ACHN (cell line): ENCODE measurements at places on chromosomes 7 and 10.

DNA sequence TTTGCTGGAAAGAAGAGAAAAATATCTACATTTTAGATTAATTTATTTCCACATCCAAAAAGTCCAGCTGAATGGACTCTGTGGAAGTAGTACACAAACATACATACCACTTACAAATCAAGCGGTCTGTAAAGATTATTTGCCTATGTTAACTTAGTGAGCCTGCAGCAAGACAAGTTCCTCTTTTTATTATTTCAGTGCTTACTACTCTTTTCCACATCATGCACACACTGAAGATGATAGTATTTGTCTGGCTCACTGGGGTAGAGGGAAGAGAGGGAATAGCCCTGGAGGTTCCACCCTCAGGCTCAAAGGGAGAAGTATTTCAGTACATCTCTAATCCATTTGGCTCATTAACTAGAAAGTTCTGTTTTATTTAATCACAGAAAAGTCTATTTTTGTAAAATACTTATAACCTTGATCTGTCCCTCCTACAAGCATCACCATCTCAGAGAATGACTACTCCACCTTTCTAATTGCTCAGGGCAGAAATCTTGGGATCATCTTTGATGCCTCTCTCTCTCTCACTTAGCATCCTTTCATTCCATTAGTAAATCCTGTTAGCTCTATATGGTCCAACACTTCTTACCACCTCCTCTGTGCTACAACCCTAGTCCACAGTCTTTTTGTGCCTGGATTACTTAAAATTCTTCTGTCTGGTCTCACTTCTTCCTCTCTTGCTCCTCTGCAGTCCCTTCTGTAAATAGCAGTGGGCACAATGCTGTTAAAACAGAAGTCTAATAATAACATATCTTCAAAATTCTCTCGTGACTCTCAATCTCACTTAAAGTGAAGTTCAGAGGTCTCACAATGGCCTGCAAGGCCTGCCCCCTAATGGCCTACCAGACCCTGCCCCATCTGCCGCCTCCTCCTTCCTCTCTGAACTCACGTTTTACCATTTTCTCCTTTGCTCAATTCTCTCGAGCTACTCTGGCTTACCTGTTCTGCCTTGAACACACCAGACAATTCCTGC lies 64.3 kb upstream of the CCDC6 start:
- DNase-seq = no peak

- DNase-seq = peak; percentile 84
Measured at GRCh38 chr7:121547544-121548092, 151.5 kb upstream of the FAM3C start.

- no peak for DNase-seq
Measured at GRCh38 chr10:12406764-12407400, 57.5 kb downstream of the CAMK1D start.

DNA sequence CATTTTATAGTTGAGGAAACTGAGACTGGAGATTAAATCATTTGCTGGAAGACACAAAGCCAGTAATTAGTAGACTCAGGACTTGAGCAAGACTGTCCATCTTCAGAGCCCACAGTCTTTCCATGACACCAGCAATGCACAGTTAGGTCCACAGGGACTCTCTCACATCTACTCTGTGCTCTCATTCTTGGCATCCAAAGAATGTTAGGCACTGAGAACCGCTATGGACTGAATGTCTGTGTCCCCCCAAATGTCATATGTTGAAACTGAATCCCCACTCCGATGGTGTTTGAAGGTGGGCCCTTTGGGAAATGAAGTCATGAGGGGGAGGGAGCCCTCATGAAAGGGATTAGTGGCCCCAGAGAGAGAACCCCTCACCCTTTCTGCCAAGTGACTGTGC lies 100.6 kb downstream of the LANCL2 start:
- no peak for DNase-seq

DNA sequence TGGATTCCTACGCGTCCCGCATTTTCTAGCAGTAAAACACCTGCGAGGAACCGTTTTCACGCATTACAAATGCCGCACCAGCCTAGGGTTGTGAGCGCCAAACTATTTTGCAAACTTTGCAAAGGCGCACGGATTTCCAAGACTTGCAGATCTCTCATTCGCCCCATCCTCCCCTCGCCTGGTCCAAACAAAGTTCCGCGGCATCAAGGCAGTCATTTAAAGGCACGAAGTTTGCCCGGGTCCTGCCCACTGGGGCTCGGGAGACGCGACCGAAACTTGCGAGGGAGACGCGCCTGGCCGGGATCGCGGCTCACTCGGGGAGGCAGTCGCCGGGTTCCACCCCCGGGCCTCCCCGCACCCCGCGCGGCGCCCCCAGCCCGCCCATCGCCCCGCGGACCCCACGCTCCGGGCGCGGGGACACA lies 613 bp downstream of the USP6NL start:
- peak; percentile 42 for DNase-seq

- peak; percentile 47 for DNase-seq
Measured at GRCh38 chr7:128879939-128880746, 17.5 kb downstream of the ATP6V1F start.

DNA sequence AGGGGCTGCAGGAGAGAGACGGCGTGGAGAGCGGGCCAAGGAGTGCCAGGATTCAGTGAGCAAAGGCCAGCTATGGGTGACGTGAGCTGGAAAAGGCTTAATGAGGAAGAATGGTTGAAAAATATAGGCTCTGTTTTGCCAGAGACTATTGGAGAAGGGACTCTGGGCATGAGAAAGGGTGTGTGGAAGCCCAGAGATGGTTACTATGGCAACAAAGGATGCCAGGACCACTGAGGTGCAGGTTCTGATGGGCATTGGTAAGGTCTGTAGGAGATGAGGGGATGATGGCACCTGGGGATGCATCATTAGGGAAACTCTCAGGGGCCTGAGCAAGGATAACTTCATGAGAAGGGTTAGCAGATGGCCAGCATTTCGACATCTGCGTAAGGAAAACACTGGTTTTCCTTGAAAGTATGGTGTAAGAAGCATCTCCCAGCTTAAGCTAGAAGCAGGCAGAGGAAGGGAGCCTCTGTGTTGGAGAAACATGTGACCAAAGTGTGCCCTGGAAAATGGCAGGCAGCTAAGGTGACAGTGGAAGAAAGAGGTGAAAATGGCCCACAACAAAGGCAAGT lies 21.6 kb upstream of the FAM180A start:
- no peak for DNase-seq

GRCh38 chr10:26743841-26744240 lies 46.3 kb downstream of the PDSS1 start:
- no peak for DNase-seq

- DNase-seq = peak; percentile 83
Measured at GRCh38 chr10:88157981-88158465, 294.6 kb downstream of the PTEN start.

GRCh38 chr10:44126291-44126717 lies 258.6 kb downstream of the CXCL12 start:
- no peak for DNase-seq

DNA sequence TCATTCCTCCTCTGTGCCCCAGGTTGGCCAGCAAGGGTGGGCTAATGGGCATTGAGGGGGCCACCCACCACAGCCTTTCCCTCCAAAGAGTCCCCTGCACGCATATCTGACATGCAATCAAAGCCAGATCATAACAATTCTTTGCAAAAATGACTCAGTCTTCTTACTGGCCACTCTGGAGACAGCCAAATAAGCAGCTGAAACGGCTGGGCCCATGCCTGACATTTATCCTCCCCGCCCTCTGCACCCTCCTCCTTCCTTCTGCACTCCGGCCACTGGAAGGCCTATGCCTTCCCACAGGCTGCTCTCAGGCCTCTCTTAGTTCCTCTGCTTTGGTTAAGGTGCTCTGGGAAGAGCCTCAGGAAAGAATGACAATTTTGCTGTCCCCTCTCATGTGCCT lies 29.2 kb upstream of the NPFFR1 start:
- no peak for DNase-seq

DNA sequence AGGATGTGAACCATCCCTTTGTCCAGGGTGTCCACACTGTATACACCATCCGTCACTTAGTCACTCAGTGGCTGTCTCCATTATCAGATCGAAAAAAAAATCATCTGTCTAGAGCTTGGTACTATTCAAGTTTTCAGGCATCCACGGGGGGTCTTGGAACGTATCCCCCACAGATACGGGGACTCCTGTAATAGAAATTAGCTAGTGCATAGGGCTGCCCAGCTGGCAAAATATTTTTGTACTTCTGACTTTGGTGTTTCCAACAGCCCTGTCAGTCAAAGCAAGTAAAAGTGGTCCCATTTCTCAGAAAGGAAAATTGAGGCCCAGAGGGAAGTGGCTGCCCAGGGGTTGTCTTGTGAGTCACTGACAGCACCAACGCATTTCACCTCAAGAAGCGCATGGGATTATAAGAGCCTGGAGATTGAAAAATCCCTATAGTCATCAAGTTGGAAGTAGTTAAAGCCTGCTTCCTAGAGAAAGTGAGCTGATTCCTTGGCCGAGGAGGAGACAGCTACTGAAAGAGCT lies 52.1 kb upstream of the SLC29A3 start:
- no peak for DNase-seq

GRCh38 chr7:115269486-115269885 lies 347.6 kb downstream of the MDFIC start:
- DNase-seq = no peak

GRCh38 chr10:114520453-114520852 lies 116.2 kb upstream of the AFAP1L2 start:
- DNase-seq = no peak

DNA sequence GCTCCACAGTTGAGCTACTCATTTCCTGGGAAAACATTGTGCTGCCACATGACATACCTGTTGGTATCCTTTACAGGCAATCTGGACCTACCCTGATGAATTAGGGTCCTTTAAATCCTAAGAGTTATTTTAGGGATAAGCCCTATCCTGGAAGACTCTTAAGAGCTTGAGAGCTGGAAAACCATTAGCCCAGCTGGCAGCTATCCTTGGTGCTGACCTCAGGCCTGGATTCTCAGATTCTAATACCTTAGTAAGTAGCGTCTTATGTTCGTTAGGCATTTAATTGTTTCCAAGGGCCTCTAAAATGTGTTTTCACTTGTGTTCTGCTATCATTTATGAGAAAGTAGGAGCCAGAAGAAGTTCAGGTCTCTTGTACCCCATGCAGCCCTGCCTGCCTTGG lies 93.0 kb upstream of the SORCS3 start:
- peak; percentile 22 for DNase-seq

GRCh38 chr7:143183024-143183423 lies at the start of gene TAS2R39:
TSS of gene TAS2R39 (plus strand) at chr7:143183419. CDS start at chr7:143183419, 0 bp downstream.
- DNase-seq = no peak

- no peak for DNase-seq
Measured at GRCh38 chr10:74382663-74383062, 231.6 kb downstream of the ADK start.

DNA sequence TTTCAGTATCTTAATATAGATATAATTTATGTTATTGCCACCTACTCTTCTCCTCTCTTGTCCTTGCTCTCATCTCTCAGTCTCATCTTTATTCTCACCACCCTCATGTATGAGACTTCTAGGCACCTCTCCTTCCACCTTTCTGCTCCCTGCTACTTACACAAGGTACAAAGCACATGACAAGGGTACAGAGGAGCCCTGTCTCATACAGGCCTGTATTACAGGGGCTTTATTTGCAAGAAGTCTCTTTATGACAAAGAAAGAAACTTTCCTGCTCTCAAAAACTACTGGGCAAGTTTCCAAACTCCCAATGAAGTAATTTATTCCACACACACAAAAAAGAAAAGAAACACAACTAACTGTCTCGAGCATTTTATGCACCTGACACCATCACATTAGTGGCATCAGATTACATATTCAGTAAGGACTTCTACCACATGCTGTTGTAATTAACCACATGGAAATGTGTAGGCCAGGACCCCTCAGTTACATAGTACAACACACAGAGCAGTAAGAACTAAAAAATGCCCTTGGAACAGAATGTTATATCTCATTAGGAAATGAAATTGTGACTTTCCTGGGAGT lies 253.1 kb downstream of the FZD1 start:
- DNase-seq = no peak

DNA sequence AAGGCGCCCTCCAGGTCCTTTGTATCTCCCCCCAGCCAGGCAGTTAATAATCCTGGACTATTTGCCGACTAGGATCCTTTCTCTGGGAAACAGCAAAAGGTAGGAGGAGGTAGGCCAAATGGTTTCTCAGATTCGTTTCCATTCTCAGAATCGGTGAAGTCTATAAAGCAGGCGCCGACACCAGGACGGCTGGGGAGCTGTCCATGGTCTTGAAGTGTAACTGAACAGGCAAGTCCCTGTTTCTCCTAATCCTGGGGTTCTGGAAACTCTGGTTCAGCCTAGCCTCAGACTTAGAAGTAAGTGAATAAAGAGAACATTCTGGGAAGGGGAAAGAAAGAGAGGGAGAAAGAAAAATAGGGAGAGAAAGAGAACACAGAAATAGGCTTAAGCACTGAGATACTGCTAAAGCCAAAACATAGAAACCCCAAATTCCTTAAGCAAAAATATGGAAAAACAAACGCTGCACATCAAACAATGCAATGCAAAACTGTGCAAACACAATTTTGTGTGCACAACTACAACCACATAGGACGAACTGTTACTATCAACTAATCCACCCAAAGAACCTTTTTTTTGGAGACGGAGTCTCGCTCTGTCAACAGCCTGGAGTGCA lies 11.1 kb upstream of the INA start:
- peak; percentile 72 for DNase-seq

DNA sequence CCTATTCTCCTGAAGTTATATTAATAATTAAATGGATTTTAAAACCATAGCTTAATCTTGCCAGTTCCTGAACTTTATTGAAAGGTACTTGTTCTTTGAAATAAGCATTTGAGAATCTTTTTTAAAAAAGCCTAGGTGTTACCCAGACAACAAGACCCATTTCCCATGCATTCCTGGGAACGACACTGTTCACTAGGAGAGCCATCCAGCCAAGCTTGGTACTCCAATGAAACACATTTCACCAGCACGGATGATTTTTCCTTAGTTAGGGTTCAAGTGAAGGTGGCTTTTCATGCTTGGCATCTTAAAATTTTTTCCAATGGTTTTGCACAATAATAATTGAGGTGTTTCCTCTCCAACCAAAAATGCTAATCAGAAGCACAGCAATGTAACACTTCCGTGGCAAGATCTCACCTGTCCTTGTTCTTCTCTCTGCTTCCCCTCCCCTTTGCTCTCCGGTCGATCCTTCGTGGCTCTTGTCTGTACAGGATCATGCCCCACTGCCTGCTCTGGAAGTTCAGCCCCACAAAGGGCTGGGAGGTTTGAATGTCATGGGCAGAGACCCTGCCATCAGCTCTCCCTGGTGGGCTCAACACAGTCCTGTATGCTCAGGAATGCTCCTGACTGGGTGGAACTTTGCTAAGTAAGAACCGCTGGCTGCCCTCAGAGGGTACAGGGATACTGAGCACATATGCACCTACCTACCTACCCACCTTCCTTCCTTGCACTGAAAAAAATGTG lies 69.7 kb upstream of the AQP1 start:
- DNase-seq = no peak

DNA sequence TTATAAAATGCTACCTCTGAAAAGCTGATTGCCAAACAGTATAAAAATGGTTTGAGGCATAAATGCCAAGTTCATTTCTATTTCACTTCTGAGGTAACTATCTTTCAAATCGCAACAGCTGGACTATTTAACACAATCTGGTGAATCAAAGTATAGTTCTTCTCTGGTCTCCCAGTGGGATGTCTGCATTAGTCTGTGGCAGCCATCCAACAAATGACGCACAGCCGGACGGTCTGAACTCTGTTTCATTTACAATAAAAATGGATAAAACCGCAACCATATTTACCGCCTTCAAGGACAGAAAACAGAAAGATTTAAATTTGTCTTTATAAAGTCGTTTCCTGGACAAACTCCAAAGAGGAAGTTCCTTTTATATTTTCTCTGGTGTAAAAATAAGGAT lies 41.9 kb downstream of the ENO4 start:
- no peak for DNase-seq

- DNase-seq = peak; percentile 15
Measured at GRCh38 chr10:114393482-114393881, 10.8 kb downstream of the AFAP1L2 start.
